AG10803 (cell line): ENCODE measurements at places on chromosomes 4 and X.

DNA sequence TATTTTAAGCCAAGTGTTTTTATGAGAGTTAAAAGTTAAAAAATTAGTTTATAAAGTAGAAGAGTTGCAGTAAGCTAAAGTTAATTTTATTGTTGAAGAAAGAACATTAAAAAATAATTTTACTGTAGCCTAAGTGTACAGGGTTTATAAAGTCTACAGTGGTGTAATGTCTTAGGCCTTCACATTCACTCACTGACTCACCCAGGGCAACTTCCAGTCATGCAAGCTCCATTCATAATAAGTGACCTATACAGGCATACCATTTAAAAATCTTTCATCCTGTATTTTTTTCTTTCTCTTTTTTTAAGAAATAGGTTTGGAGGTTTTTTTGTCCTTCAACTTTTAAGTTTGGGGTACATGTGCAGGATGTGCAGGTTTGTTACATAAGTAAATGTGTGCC, 87.9 kb upstream of the NR3C2 start:
- DNase-seq, result no peak

GRCh38 chrX:78506248-78506647, 152.9 kb downstream of the RTL3 start:
- DNase-seq, result no peak

GRCh38 chr4:54118850-54119589, 19.1 kb downstream of the GSX2 start:
- no peak for DNase-seq

DNA sequence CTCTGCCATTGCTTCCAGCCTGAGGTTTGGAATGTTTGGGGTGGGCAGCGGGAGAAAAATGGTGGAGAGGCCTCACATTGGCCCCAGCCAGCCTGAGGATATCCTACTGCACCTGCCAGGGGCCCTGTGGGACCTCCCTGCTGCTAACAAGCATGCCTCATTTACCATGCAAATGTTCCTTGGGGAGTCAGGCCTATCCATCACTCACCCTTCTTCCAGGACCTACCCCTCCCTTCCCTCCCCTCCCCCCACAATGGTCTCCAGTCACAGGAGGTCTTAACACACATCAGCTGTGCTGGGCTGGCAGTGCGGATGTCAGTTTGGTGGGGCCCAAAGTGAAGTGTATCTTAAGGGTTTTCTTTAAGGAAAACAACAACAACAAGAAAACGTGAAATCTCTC, 139.2 kb downstream of the SHOX start:
- DNase-seq, result no peak
